ENCODE measurements at places on chromosomes 1 and 21.

GRCh38 chr21:37532868-37533780 is 166.6 kb downstream of the DYRK1A start:
- no peak for DNase-seq

DNA sequence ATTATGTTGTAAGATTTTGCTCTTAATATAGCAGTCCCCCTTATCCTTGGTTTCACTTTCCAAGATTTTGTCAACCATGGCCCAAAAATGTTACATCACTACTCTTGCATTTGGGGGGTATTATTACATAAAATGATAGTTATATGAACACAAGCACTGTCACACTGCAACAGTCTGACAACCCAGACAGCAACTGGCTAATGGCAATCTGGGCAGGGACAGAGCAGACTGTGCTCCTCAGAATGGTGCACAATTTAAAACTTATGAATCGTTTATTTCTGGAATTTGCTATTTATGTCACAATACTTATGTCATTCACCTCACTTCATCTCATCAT is 2.1 kb upstream of the IVNS1ABP start:
- no peak for DNase-seq

DNA sequence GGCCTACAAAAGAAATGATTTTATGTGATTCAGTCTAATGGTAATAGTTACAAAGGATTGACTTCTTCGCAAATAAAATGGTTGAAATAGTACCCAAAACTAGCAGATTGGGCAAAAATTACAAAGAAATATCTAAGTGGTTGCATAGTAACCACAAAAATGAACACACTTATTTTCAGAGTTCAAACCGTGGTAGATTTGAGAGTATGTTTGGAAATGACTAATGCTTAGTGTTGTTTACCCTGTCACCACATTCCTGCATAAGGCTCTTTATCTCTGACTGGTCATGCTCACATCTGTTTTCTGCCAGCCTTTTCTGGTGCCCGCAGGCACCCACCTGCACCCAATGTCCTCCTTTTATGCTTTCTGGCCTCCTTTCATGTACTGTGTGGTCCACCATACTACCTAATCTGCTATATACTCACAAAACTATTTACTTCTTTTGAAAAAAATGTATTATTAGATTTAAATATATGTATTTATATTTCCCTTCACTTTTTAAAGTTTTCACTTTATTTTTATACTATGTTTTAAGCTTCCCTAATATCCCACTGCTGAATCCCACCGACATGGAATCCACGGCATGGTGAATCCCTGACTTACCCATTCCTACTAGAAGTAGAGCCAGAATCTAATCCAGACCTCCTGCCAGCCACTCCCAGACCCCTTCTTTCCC is 30.3 kb downstream of the PTPRC start:
- DNase-seq, result no peak

DNA sequence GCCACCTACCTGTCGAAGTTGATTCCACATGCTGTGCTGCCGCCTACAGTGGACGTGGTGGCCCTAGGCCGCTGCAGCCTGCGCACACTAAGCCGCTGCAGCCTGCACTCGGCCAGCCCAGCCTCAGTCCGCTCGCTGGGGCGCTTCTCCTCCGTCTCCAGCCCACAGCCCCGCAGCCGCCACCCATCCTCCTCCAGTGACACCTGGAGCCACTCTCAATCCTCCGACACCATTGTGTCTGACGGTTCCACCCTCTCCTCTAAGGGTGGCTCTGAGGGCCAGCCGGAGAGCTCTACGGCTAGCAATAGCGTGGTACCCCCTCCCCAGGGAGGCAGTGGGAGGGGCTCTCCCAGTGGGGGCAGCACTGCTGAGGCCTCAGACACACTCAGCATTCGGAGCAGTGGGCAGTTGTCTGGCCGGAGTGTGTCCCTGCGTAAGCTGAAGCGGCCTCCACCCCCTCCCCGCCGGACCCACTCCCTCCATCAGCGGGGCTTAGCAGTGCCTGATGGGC is 46.9 kb downstream of the YARS1 start:
- no peak for DNase-seq

GRCh38 chr1:84174051-84174556 is 30.0 kb downstream of the PRKACB start:
- DNase-seq, result no peak

GRCh38 chr1:38005195-38006007 is at the start of gene FHL3:
Gene FHL3 (minus strand): TSS chr1:38005514. CDS start chr1:37999412, 6,102 bp downstream.
- DNase-seq, result no peak

DNA sequence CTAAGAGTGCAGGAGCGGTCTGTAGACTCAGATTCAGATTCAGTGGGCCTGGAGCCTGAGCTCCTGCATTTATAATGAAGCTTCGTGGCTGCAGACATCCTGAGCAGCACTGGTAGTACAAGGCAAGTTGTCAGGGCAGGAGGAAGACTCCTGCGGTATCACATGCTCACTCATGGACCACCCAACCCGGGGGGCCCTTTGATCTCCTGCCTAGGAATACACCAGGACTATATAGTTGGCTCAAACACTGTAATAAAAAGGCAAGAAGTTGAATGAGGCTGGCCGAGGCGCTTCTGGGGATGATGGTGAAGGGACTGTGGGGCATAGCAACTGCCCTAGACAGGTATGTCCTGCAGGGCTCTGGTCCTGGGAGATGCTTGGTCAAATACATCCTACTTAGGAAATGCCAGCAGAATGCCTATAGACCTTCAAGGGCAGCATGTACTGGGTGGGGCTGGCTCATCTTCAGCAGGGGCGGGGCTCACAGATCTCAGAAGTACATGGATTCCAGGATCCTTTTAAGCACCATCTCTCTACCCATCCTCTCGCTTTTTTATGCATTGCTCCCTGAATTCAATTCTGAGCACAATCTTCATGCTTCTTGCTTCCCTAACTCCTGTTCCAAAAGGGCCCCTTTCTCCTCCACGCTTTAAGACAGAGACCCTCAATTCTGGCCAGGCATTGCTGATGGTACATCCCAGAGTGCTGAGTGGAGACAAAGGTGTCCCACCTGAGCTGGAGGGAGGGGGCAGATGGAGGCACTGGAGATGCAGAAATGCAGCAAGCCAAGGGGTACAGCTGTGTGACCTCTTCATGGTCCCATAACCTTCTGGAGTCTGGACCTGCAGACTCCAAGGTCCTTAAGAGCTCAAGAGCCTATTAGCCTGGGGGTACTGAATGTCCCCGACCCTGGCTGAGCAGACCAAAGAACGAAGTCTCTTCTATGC is 2.1 kb upstream of the RAP1GAP start:
- no peak for DNase-seq

DNA sequence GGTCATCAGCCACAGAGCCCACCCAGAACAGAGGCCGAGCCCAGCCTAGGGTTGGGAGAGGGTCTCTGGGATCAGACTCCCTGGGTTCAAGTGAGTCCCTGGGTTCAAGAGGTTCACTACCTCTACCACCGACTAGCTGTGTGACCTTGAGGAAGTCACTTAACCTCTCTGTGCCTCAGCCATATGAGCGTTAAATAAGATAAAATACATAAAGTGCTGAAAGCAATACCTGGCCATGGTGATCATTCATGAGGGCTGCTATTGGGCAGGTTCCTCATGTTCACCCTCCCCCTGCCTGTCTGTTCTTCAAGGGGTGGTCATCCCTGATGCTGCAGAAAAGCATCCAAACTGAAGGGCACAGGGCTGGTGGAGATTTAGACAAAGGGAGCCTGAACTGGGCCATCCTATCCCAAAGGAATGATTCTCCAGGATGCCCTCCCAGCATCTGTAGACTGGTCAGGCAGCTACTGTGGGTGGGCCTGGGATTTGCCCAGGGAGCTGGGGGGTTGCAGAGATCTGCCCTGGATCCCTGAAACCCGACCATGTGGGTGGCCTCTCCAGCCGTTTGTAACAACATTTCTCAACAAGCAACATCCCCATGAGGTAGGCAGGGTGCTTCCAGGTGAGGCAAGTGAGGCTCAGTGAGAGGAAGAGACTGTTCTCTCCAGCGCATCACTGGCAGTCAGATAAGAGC is 196.6 kb downstream of the MATN1 start:
- DNase-seq, result no peak

- DNase-seq, result no peak
Measured at GRCh38 chr21:35145626-35146233, 96.6 kb upstream of the RUNX1 start.

DNA sequence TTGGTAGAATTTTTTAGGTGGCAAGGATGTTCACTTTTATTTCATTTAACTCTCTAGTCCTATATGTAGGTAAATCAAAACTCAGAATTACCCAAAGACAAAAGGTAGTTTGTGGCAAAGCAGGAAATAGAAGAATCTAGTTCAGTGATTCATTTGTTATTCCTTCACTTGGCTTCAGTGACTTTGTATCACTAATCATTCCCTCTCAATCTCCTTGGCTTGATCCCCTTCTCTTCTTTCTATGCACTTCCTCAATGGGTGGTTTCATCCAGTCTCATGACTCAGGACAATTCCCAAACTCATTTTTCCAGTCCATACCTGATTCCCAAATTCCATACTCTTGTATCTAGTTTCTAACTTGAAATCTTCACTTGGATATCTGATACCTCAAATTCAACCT is 64.9 kb downstream of the PRKACB start:
- DNase-seq, result no peak

DNA sequence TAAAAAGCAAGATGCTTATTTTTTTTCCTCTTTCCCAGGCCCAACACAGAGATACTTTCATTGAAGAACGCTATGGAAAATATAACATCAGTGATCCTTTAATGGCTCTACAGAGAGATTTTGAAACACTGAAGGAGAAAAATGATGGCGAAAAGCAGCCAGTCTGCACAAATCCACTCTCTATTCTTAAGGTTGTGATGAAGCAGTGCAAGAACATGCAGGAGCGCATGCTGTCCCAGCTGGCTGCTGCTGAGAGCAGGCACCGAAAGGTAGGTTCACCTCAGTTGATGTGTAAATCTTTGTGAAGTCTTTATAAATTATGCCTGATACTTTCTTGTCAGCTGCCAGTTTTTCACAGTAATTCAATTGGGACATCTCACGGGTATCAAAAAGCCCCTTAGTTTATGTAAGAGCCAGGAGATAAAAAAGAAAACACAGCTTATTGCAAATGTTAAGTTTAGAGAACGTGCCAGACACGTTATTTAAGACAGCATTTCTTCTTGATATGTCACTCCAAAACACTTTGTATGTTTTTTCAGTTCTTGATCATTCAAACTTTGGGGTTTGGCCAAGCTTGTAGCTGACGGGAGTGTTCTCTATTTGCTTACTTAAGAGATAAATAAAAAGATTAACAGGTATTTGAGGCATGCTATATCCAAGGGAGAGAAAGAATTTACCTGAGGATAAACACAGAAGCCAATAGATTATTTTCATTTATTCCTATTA is 53.1 kb downstream of the CTTNBP2NL start:
- no peak for DNase-seq

GRCh38 chr1:160129046-160129445 is 13.5 kb downstream of the ATP1A2 start:
- DNase-seq, result no peak

- DNase-seq, result no peak
Measured at GRCh38 chr1:54798769-54799641, 2.1 kb downstream of the TTC22 start.

DNA sequence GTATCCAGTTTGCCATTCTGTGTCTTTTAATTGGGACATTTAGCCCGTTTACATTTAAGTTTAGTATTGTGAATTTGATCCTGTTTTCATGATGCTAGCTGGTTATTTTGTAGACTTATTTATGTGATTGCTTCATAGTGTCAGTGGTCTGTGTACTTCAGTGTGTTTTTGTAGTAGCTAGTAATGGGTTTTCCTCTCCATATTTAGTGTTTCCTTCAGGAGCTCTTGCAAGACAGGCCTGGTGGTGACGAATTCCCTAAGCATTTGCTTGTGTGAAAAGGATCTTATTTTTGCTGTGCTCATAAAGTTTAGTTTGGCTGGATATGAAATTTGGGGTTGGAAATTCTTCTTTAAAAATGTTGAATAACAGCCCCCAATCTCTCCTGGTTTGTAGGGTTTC is 69.2 kb upstream of the PDC start:
- DNase-seq, result no peak

GRCh38 chr1:172398193-172398592 is 22.3 kb upstream of the C1orf105 start:
- no peak for DNase-seq

DNA sequence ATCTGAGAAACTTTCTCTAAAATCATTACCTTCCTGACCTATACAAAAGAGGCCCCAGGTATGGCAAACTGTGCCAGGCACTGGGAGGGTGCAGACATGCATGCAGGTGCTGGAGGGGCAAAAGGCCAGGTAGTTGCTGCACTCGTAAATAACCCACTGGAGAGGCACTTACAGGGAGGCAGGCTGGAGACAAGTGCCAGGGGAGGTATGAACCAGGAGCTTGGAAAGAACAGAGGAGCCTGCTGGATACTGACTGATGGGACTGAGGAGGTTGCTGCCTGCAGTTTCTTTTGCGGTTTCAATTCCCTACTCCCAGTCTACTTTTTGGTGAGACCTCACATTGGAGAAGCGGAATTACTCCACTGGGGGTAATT is 113.9 kb downstream of the DSCAM start:
- no peak for DNase-seq

DNA sequence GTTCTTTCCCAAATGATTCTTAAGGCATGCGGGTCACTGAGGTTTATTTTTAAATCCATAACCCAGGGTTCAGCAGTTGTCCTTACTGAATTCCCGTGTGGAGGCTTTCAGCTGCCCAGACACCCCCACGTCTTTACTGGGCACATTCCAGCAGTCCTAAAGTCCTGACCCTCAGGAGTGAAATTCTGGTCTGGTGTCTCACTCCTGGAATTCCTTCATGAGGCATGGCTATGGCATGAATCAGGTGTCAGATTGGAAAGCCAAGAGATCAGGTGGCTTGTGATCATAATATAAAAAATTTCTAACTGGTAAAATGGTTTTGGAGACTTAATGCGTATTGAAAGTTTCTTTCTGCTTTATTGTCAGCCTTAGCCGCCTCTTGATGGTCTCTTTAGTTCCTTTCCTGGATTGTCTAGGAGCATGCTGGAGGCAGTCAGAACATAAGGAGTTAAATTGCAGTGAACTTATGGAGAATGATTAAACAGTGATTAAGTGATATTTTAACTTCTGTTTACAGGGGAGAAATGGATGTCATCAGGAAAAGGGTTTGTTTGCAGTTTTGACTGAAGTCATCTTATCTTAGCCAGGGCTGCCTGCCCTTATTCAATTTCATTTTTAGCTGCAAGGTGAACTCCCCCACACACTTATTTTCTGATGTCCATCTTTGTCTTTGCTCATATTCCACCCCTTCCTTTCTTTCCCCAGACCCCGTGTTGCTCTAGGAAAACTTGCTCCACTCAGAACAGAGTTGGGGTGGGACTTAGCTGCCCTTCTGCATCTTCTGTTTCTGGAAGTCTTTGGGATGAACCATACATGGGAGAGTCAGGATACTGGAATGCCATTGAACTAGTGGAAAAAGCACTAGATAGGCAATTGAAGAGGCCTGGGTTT is 25.7 kb upstream of the MACF1 start:
- no peak for DNase-seq

GRCh38 chr1:229699613-229700267 is 73.7 kb downstream of the URB2 start:
- no peak for DNase-seq

GRCh38 chr1:245800901-245801605 is 646.3 kb downstream of the KIF26B start:
- DNase-seq, result no peak

- DNase-seq, result no peak
Measured at GRCh38 chr1:227213426-227213825, 104.9 kb downstream of the CDC42BPA start.
